ENCODE measurements at places on chromosomes 6 and 20. TPM values are rescaled to one million over a fixed set of nuclear protein-coding genes. Genes with fewer than 3 reads are reported as not detected.

Gene RTF2
- total RNA-seq: 163 TPM

DNA sequence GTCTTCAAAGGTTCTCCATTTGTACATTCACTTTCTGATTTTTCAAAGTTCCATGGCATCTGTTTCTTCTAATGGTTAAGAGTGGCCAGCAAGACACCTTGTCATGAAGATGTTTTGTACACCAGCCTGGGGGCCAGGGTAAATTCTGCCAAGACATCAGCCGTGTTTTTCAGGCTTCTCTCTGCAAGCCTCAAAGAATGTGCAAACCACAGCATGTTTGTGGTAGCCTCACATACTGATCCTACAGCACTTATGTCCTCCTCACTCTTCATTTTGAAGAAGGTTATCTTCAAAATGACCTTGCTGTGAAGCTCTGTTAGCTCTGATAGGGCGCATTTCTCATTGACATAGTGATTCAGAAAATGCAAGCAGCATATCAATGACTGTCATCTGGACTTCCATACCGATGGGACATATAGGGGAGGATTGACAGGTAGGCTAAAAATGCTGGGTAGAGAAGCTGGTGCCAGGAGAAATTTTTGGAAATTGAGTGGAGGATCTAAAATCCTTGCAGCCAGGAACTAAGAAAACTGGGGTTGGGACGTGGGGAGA lies 59.3 kb upstream of the SPTLC3 start:
- DNase-seq: no peak

DNA sequence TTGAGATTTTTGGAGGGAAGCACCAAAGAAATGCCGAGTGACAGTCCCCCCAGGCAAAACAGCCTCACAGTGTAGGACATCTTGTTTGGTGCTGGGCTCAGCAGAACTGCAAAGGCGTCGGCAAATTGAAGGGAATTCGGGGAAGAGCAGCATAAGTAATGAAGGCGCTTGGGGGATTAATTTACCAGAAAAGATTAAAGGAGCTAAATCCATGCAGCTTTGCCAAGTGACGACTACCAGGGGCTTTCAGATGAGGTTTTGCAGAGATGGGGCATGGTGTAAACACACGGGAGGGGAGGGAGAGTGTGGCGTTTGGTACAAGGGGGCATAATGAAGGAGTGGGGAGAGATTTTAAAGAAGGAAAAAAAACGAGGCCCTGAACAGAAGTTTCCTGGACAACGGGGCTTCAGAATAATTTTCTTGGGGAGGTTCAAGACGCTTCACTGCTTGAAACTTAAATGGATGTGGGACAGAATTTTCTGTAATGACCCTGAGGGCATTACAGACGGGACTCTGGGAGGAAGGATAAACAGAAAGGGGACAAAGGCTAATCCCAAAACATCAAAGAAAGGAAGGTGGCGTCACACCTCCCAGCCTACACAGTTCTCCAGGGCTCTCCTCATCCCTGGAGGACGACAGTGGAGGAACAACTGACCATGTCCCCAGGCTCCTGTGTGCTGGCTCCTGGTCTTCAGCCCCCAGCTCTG lies 45.4 kb upstream of the CDH22 start:
- DNase-seq: no peak

GRCh38 chr20:44773070-44773829 lies 27.6 kb downstream of the KCNK15 start:
- no peak for DNase-seq

Gene DPM1
- 483 TPM for total RNA-seq

Gene TRAPPC3L
- not detected for total RNA-seq

Data from MG63 (cell line).